ENCODE measurements at places on chromosomes 6 and 20. TPM values are rescaled to one million over a fixed set of nuclear protein-coding genes. Genes with fewer than 3 reads are reported as not detected.

Gene BTNL2
- total RNA-seq: not detected

Gene TUBB1
- total RNA-seq: 0.02 TPM

Gene PLN
- not detected for total RNA-seq

Gene DLK2
- 9.0 TPM for total RNA-seq

Gene ERVFRD-1
- not detected for total RNA-seq

Gene ETV7
- total RNA-seq: 0.08 TPM

Gene RIN2
- total RNA-seq: 22.9 TPM

Gene BMP6
- 14.2 TPM for total RNA-seq

Gene WFDC11
- not detected for total RNA-seq

Gene IL17A
- not detected for total RNA-seq

Data from A549 treated with AZD2906 at 1 μM for 4 hours (cell line).